Stimulated activated CD8-positive, alpha-beta memory T cell treated with anti-CD3 and anti-CD28 coated beads, Interleukin-4, amount 100 ng/mL, for 4 hours (primary cell): ENCODE measurements at places on chromosomes 4 and X.

DNA sequence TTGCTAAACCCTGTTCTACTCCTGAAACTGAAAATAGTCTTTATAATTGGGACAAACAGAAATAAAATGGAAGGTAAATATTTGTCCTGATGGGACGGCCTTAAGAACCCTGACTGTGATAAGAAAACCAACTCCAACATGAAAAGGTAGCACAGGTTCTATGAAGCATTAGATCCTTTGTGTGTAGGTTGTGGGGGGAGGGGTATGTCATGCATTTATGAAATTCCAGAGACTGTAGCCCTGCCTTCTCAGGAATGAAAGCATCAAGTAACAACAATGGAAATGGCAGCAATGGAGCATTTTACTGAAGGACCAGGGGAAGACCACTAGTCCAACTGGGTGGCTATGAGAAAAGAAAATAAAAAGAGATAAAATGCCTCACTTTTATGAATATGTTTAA lies 23.9 kb downstream of the CXXC4 start:
- no peak for DNase-seq

- no peak for DNase-seq
Observed at GRCh38 chr4:145719752-145720624, 40.0 kb downstream of the C4orf51 start.

DNA sequence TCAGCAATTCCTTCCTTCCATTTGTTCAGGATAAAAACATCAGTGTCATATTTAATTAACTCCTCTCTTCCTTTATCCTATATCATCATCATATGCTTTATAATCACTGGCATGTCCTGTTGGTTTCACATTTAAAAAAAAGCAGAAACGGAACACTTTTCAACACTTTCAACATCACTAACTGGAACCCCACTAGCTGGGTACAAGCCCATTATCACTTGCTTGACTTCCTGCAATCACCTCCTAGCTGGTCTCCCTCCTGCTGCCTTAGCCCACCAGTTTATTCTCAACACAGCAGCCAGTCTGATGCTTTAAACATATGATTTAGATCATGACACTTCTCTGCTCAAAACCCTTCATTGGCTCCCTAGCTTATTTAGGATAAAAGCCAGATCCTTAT lies 116.4 kb upstream of the LSM6 start:
- DNase-seq, result no peak

DNA sequence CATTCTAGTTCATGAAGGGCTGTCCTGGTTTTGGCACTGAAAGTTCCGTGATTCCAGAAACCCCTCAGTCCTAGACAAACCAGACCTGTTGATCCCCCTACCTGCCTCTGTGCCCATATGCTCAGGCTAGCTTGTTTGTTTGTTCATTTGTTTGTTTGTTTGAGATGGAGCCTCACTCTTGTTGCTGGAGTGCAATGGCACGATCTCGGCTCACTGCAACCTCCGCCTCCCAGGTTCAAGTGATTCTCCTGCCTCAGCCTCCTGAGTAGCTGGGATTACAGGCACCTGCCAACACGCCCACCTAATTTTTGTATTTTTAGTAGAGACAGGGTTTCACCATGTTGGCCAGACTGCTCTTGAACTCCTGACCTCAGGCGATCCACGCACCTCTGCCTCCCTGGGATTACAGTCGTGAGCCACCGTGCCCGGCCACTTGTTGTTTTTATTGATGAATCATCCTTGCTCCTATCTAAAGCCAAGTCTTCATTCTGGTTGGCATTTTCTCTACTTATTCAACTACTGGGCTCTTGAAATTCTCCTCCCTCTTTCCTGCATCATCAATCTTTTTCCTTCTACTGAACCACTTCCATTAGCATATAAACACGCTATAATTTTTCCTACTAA lies 86.3 kb upstream of the BMP2K start:
- DNase-seq, result no peak

GRCh38 chrX:103607364-103608305 lies at the start of gene TCEAL3:
Gene TCEAL3 (plus strand): TSS chrX:103607963. CDS start chrX:103609065, 1,102 bp downstream.
- no peak for DNase-seq

DNA sequence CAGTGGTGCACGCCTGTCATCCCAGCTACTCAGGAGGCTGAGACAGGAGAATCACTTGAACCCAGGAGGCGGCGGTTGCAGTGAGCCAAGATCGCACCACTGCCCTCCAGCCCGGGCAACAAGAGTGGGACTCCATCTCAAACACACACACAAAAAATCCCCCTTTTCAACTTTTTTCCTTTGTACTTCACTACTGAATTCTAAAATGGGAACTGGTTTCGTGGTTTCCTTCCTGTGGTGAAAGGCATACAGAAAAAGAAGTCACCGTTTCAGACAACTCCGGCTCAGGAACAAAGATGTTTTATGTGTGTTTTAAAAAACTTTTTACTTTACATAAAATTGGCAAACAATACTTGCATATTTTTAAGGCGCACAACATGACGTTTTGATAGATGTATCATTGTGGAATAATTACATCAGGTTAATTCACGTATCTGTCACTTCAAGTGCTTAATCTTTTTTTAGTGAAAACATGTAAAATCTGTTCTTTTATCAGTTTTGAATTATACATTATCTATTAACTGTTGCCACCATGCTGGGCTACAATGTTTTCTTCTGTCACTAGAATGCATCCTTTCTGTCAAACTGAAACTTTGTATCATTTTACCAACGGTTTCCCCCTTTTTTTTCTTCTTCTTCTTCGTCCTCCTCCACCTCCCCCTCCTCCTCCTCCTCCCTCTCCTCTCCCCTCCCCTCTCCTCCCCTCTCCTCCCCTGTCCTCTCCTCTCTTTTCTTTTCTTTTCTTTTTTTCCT lies 186.0 kb downstream of the CRLF2 start:
- DNase-seq, result no peak

- no peak for DNase-seq
Observed at GRCh38 chr4:96983830-96984229, 1143.9 kb downstream of the PDHA2 start.

GRCh38 chr4:6452897-6453687 lies 19.3 kb downstream of the PPP2R2C start:
- no peak for DNase-seq

DNA sequence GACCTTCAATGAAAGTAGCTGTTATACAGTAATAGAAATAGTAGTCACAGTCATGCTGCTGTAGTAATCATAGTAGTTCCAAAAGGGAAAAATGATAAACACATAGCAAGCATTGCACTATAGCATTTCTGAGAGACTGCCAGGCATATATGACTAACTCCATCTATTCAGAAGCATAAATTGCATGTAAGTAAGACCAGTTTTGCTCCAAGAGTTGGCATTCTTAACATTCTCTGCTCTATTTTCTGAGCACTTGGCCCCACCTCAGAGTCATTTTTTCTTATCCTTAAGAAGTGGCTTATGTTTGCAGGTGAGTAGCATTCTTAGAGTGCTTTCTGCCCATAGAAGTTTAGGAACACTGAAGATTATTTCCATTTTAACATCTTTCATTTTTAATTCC lies 490.3 kb upstream of the TECRL start:
- DNase-seq, result no peak

DNA sequence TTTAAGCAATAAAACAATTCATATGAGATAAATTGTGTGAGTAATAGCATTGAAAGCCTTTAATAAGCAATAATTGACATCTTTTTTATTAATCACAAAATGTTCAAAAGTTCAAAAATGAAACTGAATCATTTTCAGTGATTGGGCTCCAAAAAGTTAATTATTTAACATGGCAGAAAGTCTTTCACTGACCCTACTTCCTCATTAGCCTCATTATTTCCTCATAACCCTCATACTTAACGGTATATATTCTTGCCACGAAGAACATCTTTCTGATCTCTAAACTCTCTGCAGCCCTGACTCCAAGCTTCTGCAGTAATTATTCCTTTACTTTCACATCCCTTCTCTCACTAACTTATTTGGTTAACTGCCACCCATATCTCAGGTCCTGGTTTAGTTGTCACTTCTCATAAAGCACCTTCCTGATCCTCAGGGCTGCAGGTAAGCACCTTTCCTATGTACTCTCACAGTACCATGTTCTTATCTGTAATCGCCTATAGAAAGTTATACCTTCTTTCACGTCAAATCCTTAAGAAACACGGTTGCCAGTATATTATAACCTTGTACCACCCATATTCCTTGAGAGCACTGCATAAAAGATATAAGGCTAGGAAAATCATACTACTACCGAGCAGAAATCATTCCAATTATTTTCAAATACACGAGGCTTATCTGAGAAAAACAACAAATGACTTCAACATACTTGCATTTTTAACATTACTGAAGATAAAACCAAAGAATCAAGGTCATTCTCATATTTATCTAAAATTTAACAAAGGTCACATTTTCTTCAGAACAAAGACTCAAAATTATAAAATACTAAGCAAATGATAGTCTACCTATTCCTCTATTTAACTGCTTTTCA lies 72.2 kb downstream of the PPP3CA start:
- DNase-seq, result no peak

GRCh38 chr4:36249610-36250009 lies 5.3 kb upstream of the ARAP2 start:
- DNase-seq, result no peak

DNA sequence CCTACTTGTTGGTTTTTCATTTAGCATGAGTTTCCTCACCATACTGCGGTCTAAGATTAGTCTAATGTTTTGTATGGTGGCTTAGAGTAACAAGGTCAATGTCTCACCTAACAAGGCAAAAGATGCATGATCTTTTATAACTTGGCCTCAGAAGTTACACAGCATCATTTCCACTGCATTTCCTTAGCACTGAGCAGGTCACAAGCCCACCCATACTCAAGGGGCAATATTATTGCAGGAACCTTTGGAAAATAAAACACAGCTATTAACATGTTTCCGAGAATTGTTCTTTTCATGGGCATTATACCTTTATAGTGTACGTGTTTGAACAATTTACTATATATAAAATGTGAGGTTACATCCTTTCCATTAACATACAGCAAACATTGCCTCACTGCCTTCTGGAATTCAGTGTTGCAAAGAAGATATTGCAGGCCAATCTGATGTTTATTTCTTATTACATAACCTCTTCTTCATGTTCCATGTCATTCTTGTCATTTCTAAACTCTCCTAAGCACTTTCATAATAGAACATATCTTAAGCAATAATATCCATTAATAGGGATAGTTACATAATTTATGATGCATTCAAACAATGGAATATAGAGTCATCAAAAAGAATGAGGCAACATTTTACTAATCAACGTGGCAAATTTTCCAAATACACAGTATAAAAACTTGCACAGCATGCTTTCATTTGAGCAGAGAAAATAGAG lies 153.8 kb downstream of the AREG start:
- DNase-seq, result no peak

GRCh38 chr4:24856586-24856985 lies 56.3 kb downstream of the CCDC149 start:
- DNase-seq, result no peak

DNA sequence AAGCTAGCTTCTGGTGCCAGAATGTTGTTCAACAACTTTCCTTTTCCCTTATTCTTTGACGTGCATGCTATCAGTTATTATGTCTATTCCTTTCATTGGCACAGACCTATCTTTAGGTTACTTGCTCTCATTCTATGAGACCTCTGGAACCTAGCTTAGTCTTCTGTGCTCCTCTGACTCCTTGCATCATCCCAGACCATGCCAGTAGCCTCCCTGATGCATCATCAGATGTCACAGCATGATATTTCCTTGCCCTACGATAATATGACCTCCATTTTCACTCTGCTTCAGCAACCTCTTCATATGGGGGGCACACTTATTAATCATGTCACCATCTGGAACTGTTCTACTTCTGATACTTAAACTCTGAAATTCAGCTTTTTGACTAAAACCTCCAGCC lies 37.2 kb downstream of the CLCN5 start:
- DNase-seq, result no peak

DNA sequence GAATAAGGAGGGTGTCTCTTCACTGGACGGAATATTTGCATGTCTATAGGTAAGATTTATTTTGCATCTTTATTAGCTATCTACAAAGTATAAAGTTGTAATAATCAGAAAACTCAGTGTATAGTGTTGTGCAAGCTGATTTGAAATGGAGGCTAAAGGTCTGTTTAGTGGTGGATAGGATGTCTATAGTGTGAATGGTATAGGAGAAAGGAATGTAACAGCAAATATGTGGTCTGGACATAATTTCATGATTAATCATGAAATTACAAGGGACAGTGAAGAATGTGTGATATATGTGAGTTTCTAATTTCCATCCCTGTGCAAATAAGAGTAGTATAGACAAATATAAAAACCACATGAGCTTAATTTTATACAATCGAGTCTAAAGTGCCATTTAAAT lies 79.3 kb upstream of the CAMK2D start:
- DNase-seq, result no peak

- no peak for DNase-seq
Observed at GRCh38 chrX:151981129-151981528, 6.7 kb upstream of the GABRE start.

GRCh38 chrX:44494357-44494756 lies 48.3 kb downstream of the FUNDC1 start:
- no peak for DNase-seq

- DNase-seq, result no peak
Observed at GRCh38 chr4:6085028-6085690, 66.9 kb upstream of the C4orf50 start.

DNA sequence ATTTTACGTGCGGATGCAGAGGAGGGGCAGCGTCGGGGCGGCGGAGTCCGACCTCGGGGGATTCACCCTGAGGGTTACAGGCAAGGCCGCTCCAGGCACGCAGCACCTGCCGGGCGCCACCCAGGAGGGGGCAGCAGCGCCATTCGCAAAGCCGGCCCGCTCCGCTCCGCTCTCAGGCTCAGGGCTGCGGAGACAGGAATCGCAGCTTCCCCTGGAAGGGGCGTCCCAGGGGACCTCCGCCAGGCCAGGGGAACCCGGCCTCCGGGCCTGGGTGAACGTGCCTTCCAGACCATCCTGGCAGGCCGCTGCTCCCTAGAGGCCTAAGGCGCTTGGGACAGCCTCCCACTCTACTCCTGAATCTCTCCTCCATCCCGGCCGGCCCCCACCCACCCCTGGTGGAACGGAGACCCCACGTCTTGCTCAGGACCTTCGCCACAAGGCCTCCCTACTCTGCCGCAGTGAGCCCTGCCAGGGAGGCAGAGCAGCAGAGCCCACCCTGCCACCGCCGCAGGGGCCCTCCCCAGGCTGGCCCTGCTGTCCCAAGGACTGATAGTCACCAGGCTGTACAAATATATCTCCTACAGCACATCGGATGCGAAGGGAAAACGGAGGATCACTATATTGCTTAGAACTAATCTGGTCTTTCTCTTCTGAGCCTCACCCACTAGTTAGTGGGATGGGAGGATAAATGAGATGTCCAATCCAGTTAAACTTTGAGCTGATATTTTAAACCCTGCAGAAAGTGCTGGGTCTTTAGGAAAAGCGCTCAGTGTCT lies 115.0 kb downstream of the SMIM20 start:
- DNase-seq, result peak; percentile 31

GRCh38 chr4:18180892-18181291 lies 159.3 kb upstream of the LCORL start:
- DNase-seq, result no peak
